ENCODE measurements at places on chromosomes 7 and 10.
A peak's percentile ranks its signal among the peaks of the same experiment; 100 is the strongest.

DNA sequence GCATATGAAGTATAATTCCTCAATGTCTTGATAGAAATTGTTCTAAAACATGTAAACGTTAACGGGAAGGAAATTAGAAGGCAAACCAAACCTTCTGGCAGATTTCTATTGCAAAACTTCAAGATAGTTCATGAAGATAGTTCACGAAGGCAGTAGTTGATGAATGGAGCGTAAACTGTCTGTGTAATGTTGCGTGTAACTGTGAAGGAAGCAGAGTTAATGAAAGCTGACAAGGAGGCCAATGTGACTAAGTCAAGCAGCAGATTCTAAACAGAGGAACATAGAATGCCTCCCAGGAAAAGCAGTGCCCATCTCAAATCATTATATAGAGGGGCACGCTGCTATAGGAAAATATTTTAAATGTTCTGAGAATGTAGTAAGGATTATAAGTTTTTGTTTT lies 659.7 kb upstream of the IGFBP3 start:
- DNase-seq: no peak

GRCh38 chr10:132374176-132374575 lies 22.8 kb upstream of the PWWP2B start:
- DNase-seq: peak; percentile 4

GRCh38 chr10:69474742-69475432 lies 23.6 kb downstream of the TSPAN15 start:
- DNase-seq: no peak

DNA sequence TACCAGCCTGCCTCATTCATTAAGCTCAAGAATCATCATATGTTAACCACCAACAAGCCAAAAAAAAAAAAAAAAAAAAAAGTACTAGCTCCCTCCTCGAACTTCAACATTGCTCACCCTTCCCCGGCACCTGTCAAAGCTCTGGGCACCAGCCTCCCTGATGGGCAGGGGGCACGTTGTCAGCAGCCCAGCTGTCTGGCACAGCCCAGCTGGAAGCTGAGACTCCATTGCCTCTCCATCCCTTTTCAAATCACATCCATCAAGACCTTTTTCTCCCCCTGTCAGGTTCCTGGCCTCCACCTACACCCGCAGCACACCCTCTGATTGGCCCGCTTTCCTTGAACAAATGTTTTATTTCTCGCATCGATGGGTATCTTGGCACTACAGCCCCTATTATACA lies 913.3 kb upstream of the AUTS2 start:
- no peak for DNase-seq

GRCh38 chr7:95628831-95629439 lies 32.6 kb upstream of the PDK4 start:
- no peak for DNase-seq

GRCh38 chr7:88795553-88795952 lies at the start of gene TEX47:
TSS of gene TEX47 (minus strand) at chr7:88795737. CDS start at chr7:88794942, 795 bp downstream.
- DNase-seq: no peak

DNA sequence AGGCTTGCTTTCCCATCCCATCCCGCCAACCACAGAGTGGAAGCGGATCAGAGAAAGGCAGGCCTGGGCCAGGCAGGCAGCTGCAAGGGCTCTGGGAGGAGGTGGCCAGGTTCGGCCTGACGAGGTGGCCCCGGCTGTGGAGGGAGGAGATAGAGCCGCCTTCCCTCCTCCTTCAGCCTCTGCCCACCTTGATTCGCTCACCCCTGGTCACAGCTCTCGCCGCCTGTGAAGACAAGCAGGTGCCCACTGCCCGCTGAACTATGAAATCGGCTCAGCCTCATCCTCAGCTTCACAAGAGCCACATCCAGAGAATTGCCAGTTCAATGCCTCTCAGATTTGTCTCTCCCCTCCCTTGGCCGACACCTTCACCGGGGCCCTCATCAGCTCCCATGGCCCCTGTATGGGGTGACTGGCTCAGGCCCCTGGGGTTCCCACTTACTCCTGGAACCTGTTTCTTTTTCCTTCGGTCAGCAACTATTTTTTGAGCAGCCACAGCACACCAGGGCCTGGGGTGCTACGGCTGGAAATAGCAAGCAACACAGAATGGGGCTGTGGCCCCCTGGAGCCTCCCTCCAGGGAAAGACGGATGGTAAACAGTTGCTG lies 80.0 kb upstream of the CHST15 start:
- DNase-seq: no peak

- DNase-seq: no peak
These were observed 71.7 kb downstream of the GNAT3 start for GRCh38 chr7:80439894-80440821.
